H4 (cell line): ENCODE measurements at places on chromosomes 2 and 18. TPM values are rescaled to one million over a fixed set of nuclear protein-coding genes. Genes with fewer than 3 reads are reported as not detected.

Gene LYPD6B
- total RNA-seq, result 112 and 133 TPM in 2 replicates

Gene CABLES1
- 9.6 and 11.7 TPM in 2 replicates for total RNA-seq

Gene KDSR
- 29.1 and 32.0 TPM in 2 replicates for total RNA-seq

Gene PPP4R1
- total RNA-seq, result 56.3 and 70.2 TPM in 2 replicates

DNA sequence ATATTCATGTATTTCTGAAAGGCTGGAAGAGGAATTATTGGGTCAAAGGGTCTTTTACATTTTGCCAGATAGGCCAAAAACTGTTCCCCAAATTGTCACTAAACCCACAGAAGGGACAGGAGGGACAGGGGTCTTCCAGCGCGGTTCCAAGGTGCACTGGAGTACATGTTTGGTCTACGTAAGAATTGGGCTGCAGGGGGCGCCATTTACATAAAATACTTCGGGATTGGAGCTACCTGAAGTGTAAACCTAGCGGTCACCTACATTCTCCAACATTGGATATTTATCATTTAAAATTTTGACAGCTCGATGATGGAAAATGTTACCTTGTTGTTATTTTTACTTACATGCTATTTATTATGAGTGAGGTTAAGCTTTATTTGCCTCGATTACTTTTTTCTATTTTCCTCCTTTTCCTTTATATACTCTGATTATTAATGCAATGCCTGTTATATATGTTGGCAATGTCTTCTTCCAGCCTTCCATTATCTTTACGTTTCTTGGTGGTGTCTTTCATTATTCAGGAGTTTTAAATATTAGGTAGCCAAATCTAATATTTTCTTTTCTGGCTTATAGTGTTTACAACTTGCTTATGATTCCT, 43.0 kb upstream of the RAB6C start:
- no peak for DNase-seq

- DNase-seq, result no peak
Measured at GRCh38 chr2:3241971-3242746, 135.5 kb downstream of the EIPR1 start.

DNA sequence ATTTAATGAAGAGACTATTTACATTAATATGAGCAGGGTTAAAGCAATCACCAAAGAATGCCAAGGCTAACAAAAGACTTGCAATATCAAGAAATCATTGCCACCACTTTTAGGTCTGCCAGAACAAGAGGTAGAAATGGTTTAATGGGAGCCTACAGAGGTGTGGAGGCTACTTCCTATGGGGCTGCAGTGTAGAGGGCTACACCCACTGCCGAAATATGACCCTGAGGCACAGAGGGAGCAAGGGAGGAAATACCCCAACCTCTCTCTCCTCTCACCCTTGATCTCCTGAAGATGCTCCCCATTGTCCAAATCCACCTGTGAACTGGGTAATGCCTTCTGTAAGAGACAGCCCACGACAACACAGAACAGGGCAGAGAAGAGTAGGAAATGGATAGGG, 315.4 kb downstream of the SMAD2 start:
- no peak for DNase-seq

DNA sequence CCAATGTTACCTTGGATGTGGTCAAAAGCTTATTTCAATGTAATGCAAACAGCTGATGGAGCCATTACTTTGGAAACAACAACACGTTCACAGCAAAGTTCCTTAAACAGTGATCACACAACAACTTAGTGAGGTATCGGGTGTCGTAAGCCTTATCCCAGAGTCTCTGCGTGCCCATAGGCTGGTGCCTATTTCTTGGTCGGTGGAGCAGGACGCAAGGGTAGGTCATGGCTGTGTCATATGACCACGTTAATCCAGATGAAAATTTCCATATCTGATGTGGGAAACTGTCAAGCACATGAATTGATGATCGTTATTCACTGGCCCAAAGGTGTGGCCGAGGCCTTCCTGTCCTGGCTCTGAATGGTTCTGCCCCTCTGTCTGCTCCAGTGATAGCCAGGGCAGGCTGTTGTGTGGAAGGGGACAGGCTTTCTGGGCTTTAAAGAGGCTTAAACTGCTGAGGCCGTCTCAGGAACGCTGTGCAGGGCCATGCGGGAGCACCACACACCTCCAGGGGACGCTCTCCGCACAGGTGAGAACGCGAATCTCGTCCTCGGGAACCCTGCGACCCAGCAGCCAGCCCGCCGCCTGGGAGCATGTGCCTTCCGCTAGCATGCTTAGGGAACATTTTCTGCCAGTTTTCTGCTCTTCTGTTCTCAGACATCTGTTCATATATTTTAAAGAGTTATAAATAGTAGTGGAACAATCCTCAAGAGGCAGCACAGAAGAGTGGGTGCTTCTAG, 90.6 kb downstream of the KCTD1 start:
- no peak for DNase-seq

DNA sequence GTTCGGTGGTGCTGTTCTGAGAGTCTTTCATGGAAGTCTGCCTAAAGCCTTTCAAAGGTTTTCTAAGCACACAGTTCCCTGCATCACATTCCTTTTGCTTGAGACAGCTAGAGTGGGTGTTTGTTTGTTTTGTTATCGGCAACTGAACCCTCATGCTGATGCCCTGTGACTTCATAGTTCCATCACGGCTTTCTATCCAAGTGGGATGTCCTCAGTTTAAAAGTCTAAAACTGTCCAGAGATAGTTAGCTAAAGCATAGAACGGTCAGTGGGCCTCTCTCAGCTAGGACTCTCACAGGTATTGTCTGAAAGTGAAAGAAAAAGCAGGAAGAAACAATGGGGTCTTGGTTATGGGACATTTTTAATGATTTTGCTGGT, 337.3 kb downstream of the OSR1 start:
- DNase-seq, result peak; percentile 53

DNA sequence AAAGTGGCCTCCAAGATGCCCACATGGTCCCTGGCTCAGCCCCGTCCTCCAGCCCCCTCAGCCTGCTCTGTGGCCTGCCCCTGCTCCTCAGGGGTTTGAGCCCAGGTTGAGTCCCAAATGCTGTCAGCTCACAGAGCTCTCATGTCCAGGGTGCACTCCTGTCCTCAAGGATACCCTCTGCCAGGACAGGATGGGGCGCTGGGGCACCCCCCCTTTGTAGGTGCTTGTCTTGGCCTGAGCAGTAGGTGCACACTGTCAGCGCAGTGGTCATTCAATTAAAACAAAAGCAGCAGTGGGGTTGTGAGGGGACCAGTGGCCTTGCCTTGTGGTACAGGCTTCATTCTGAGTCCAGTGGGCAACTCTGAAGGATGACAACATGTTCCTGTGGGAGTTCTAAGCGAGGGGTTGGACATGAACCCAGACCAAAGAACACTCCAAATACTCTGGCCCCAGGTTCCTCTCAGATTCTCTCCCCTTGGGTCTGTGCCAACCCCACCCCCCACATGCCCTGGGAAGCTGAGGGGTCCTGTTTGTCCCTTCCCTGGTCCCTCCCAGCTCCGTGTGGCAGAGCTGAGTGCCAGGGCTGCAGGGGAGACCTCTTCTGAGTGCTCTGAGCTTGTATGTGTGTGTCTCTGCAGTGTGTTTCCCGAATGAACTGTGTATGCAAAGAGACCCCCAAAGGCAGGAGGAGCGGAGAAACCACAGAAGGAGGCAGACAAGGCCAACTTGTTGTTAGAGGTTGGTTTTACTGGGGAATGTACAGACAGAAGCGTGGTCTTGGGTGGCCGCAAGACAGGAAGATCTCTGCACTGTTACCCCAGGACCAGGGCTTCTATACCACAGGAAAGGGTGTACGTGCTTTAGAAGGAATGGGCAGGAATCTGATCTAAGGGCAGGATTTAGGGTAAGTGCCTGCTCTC, 155.6 kb upstream of the HS6ST1 start:
- no peak for DNase-seq

- peak; percentile 57 for DNase-seq
Measured at GRCh38 chr2:55141572-55142413, 90.3 kb downstream of the CLHC1 start.

DNA sequence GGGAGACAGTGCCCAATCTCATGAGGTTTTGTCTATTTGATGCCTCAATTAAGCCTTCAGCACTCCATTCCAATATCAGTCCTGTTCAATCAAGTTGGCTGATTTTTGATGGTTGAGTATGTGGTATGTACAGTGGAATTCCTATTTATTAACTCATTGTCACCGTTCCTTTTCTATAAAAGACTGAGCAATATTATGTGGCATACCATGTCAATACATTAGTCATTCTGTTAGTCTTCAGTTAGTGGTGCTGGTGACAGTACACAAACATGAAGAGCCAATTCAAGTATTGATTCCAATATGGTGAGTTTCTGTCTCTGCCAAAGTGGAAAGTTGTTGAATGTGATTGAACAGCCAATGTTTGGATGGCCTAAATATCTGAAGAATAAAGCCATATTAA, 1343.9 kb downstream of the SUCLG1 start:
- no peak for DNase-seq

DNA sequence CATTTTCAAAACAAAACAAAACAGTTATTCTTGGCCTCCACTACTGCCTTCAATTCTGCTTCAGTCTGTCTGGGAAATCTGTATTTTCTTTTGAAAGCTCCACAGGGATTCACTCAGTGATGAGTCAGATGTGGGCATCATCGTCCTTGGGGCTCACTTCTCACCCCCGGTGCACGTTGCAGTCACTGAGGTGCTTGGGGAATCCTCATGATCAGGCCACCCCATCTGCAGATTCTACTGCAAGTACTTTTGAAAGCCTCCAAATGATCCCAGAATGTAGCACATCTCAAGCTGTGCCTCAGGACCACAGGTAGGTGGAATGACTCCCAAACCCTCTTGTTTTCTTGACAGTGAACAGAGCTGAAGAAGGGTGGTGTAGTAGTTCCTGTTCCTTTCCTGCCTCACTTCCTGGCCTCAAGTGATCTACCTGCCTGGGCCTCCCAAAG, 34.3 kb downstream of the LPIN2 start:
- DNase-seq, result peak; percentile 22

GRCh38 chr18:41526054-41526453, 429.0 kb upstream of the PIK3C3 start:
- no peak for DNase-seq

- DNase-seq, result no peak
Measured at GRCh38 chr2:147500229-147500628, 344.6 kb upstream of the ACVR2A start.

GRCh38 chr18:26226229-26227050, at the start of gene TAF4B:
TAF4B (plus strand) TSS chr18:26226445; CDS start chr18:26226934, 489 bp downstream.
- peak; percentile 91 for DNase-seq

GRCh38 chr2:157735532-157735931, 106.9 kb upstream of the ACVR1C start:
- DNase-seq, result no peak

DNA sequence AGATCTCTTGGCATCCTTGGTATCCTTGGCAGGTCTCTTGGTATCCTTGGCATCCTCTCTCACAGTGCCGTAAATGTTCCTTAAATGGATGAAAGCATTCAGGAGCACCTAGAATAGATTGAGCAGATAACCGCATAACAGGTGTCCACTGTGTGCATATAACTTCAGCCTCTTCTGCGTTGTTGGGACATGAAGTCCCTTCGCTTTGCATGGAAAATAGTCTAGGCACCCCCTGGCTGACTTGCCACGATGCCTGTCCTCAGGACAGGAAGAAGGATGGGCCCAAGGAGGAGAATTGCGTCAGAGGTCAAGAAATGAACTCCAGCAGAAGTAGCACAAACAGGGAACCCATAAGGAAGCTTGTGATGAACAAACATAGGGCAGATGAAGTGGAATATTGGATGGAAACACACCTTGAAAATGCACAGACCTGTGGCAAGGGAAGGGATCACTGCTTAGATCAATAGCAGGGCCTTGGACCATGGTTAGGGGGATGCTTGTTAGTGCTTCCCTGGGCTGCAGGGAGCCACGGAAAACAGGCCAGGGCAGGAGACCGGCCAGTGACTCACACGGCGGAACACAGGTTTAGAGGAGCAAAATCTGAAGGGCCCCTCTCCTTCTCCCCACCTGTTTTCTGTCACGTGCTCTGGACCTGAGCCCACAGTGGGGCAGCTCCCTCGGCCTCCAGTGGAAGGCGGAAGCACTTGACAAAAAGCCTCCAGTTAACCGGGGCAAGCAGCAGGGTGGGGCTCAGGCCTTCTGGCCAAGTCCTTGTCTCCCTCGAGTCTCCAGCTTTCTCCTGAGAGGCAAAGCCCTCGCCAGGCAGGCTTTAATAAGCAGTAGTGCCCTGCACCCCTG, 99.2 kb upstream of the ASAP2 start:
- no peak for DNase-seq

- no peak for DNase-seq
Measured at GRCh38 chr2:120933693-120934573, 198.3 kb downstream of the GLI2 start.

DNA sequence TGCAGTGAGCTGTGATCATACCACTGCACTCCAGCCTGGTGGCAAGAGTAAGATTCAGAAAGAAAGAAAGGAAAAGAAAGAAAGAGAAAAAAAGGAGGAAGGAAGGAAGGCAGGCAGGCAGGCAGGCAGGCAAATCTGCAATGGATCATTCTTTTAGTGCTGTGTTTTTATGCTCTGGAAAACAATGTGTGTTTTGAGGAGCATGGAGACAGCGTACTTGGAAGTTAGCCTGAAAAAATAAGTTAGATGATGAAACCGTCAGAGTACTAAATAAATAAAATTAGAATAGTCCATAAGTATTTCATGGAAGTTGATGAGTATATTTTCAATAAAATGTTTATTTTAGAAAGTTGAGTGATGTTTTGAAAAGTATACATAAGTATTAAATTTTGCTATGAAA, 366.4 kb upstream of the CDH20 start:
- no peak for DNase-seq

DNA sequence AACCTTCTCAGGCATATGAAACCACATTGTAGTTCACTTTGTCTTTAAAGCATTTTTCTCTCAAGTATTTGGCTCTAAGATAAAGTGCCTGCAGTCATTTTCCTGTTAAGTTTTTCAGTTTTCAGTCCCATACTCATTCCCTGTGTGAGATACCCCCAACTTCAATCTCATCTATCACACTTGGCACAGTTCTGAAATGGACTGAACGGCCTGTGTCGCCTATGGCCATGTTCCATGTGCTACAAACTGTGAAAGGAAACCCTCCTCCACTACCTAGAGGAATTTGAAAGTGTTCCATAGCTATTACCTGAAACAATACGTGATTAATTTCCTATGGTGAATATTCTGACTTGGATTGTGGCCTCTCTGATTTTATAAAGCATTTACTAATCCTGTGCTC, 319.1 kb downstream of the CTNNA2 start:
- no peak for DNase-seq

- DNase-seq, result no peak
Measured at GRCh38 chr2:127893494-127893893, 7.7 kb upstream of the AMMECR1L start.

DNA sequence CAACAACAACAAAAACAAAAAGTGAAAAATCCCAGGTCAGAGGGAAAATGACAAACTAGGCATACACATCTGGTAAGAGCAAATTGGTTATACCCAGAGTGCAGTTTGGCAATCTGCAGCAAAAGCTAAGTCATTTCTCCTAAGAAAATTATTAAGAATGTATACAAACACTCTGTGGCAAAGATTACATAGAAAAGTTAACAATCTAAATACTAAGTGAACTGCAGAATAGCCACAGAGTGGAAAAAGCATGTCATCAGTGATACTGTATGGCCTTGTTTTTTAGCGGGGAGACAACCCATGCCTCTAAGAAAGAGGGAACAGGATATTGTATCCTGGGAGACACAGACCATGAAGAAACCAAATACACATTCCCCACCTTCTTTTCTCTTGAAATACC, 136.0 kb upstream of the ITGB6 start:
- DNase-seq, result peak; percentile 28
